ENCODE measurements at places on chromosomes 6 and 20.

GRCh38 chr6:28003661-28004060 is 46.6 kb downstream of the OR2B6 start:
- no peak for DNase-seq

GRCh38 chr6:41200296-41200900 is 551 bp downstream of the TREML2 start:
- peak; percentile 35 for DNase-seq

GRCh38 chr20:23627501-23627900 is 10.3 kb downstream of the CST3 start:
- DNase-seq: no peak

DNA sequence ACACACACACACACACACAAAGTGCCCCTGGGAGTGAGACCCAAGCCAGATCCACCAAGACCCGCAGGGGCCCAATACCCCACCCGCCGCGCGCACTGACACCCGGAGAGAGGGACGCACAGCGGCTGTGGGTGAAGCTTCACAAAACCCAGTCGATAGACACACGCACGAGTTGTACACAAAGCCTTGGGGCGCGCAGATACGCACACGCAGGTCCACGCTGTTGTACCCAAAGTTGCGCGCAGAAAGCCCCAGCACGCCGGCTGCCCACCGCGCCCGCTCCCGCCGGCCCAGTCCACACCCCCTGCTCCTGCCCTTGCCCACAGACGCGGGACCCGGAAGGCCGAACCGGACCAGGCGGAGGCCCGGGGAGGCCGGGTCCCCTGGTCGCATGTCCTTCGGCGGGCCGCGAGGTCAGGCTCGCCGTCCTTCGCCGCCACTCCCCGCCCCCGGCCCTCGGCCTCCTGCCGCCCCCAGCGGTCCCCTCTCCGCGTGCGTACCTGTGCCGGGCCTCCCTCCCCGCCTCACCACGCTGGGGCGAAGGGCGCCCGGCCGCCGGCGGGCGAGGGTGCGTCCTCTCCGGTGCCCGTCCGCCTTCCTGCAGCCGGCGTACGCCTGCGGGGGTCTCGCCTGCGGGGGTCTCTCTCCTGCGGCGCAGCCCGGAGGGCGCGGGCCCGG is at the start of gene TMEM74B:
Gene TMEM74B (minus strand): TSS at position 344 of the 678 bp plus-strand sequence. CDS start 1,180 bp downstream, outside the sequence.
- no peak for DNase-seq

GRCh38 chr6:16059496-16059895 is 69.4 kb upstream of the MYLIP start:
- DNase-seq: no peak

DNA sequence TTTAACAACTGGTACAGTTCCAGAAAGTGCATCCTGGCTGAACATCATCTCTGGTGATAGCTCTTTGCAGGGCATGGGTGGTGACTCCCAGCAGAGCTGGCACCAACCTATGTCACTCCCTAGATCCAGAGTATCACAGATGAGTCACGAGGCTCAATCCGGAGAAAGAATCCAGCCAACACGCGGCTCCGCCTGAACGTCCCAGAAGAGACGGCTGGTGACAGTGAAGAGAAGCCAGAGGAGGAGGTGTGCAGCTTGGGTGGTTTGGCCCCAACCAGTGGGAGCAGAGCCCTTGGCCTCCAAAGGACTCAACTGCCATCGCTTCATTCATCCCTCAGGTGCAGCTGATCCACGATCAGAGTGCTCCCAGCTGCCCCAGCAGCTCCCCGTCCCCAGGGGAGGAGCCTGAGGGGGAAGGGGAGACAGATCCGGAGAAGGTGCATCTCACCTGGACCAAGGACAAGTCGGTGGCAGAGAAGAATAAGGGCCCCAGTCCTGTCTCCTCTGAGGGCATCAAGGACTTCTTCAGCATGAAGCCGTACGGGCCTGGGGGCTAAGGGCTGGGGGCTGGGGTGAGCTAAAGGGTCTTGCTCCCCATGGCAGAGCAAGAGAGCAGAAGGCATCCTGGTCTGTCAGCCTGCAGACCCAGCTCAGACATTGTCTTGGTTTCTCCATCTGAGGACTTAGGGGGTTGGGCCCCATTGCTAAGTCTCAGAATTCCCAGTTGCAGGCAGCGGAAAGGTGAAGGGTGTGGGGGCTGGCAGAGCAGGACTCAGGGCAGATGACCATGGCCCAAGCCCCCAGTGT is 27.2 kb downstream of the SLC12A5 start:
- no peak for DNase-seq

- no peak for DNase-seq
Observed at GRCh38 chr6:30778001-30778635, 33.8 kb upstream of the IER3 start.

DNA sequence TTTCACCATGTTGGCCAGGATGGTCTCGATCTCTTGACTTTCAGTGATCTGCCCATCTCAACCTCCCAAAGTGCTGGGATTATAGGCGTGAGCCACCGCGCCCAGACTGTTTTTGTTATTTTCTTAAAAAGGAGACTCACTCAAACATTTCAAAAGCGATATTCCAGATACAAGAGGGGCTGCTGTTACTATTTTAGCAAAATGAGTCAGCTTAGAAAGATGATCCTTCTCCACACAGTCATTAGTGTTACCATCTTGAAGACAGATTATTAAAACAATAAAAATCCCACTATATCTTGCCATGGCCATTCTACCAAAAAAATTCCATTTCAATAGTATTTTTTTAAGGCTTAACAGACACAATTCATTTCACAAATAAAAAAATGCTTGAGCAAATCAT is 102.8 kb downstream of the PREP start:
- DNase-seq: no peak

All from activated T-cell treated with anti-CD3 and anti-CD28 coated beads for 4 hours (primary cell).